ENCODE measurements at places on chromosomes 13 and 19.

DNA sequence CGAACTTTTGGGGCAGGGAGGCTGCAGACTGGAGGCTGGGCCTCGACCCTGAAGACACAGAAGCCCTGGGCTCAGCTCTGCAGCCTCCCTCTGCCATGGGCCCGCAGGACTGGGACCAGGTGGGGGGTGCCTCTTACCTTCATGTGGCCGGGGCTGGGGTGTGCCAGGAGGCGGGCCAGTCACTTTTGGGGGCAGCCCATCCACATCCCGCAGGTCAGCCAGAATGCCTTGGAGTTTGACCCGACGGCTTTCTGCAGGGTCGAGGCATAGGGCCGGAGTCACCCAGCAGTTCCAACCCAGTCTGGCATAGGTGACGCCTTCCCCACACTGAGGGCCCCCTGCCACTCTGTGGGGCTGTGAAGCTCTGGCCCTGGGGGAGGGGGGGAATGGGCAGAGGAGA, 10.8 kb upstream of the PRKD2 start:
- DNase-seq, result no peak

DNA sequence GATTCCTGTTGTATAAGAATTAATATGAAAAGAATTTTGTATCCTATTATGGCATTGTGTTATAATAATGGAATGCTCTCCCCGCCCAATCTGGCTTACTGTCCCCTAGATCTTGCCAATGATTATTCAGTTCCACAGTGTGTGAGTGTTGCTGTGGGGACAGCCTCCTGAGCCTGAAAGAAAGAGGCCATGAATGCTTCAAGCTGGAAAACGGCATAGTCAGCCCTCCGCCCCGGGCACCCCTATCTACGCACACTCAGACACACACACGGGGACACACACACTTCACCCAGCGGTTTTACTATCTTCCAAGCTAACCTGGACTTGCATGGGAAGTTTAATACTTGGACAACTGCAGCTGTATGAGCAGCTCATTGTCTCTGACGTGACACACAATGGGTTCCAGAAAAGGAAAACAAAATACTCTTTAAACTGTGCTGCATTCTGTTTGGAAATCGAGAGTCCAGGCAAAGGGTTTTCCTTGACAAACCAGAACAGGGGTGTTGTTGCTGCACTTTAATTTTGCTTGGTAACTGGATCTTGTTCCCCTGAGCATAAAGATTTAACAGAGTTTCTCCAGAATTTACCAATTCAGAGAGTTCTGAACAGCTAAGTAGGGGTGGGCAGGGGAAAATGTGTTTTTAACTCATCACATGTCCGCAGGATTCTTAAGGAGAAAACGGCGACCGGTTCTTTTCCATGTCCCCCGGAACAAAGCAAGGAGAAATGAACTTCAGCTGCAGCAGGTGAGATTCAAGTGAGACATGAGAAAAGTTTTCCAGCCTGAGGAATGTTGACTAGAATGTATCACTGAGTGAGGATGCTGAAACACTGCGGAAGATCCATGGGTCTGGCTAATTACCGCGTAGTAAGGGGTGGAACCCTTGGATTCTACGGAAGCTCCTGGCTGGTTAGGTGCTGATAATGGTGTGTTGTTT, 472.9 kb downstream of the FOXO1 start:
- no peak for DNase-seq

DNA sequence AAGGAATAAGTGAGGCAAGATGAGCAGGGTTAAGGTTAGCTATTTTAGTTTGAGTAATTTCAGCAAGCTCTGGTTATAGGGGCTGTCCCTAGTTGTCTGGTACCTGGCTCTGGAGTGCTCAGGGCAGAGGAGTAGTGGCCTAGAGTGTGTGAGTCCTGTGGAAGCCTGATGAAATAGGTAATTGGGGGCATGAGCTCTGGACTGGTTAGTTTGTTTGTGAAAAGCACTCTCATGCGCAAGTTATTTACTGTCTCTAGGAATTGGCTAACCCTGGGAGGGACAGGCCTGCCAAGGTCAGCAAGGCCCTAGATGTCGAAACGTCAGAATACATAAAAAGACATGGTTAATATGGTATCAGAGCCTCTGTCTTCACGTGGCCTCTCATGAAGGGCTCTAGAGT, 900.1 kb downstream of the PCDH17 start:
- no peak for DNase-seq

DNA sequence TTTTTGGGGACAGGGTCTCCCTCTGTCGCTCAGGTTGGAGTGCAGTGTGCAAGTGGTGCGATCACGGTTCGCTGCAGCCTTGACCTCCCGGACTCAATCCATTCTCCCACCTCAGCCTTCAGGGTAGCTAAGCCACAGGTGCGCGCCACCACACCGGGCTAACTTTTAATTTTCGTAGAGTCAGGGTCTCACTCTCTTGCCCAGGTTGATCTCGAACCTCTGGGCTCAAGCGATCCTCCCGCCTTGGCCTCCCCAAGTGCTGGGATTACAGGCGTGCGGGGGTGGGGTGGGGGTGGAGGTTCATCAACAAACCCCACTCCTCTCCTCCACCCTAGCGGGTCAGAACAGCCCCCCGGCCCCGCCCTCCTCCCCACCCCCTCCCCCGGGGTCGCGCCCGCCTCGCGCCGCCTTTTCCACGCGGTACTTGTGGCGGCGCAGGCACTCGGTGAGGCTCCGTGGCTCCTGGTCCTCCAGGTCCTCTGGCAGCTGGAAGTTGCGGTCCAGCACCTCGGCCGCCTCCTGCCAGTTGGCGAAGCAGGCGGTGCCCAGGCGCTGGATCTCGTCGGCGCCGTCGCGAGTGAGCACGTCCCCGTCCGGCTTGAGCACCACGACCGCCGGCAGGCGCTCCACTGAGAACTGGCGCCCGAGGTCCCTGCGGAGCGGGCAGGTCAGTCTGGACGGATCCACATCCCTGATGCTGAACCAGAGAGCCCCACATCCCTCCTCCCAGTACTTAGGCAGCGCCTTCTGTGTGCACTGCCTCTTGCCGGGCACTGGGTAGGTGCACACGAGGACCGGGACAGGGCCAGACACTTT, 5.2 kb downstream of the NXNL1 start:
- DNase-seq, result no peak

GRCh38 chr19:13909430-13909829, 3.4 kb downstream of the CC2D1A start:
- peak; percentile 95 for DNase-seq

DNA sequence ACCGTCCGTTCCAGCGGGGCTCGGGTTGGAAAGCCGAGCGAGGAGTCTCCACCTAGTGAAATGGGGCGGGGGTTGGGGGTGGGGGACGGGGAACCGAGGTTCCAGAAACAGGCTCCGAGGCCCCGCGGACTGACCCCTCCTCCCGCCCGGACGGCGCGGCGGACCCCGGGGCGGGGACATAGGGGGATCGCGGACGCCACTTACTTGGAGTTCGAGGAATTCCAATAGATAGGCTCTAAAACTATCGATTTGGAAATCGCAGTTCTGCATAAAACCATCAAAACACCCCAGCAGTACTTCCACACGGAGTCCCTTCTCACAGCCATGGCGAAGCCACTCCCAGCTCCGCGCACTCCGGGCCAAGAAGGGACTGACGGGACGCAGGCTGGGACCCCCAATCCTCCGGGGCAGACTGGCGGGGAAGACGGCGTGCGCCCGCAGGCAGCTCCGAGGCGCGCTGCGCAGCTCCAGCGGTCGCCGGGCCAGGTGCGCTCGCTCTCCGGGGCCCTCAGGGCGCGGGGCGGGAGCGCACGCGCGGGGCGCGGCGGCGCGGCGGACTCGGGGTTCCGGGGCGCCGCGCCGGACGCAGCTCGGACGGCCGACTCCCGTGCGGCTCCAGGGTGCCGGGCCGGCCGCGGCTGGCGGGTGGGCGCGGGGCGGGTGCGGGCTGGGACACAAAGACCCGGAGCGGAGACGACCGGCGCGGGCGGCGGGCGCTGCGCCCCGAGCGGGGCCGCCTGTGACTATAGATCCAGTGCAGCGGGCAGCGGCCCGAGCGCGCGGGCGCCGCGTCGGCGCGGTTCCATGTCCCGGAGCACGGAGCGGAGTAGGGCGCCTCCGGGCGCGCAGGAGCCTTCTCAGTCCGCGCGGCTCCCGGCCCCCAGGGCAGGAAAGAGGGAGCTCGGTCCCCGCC, 567 bp downstream of the EFNB2 start:
- peak; percentile 74 for DNase-seq

Data from small intestine (tissue), 16 donors.